ENCODE measurements at places on chromosomes 4 and X. TPM values are rescaled to one million over a fixed set of nuclear protein-coding genes. Genes with fewer than 3 reads are reported as not detected.

GRCh38 chr4:1887052-1887451, 15.9 kb downstream of the NSD2 start:
- H3K4me3 ChIP-seq, result no peak overlapping the region
- H3K36me3 ChIP-seq, result no peaks in the 10 kb centered on the region
- H3K4me1 ChIP-seq, result no peaks in the 10 kb centered on the region

- no peak overlapping the region for H3K27ac ChIP-seq
- DNase-seq, result no peak
- H3K27me3 ChIP-seq, result no peaks in the 10 kb centered on the region
- H3K36me3 ChIP-seq, result no peaks in the 10 kb centered on the region
These were observed 126.2 kb upstream of the ANXA10 start for GRCh38 chr4:167966143-167966542.

Gene PARM1
- 41.7 TPM for total RNA-seq

DNA sequence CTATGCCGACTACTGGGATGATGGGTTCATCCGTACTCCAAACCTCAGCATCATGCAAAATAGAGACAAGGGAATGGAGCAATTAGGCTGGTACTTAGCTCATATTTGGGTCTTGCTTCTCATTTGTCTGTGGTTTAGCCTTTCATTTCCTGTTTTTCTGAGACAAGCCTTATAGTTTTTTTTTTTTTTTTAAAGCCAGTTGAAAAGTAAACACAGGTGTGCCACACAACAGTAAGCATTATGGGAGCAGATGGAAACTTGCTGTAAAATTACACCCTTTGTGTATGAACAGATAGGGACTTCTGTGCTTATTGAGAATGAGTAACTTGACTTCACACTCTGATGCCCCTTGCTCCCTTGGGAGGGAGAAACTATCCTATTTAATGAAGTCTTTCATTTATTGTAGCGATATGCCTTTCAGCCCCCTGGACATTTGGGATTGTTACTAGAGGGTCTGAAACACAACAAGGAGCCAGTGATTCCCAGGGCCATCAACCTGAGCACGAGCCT, 13.7 kb downstream of the RASSF6 start:
- no peak overlapping the region for H3K4me3 ChIP-seq
- H3K36me3 ChIP-seq, result no peaks in the 10 kb centered on the region
- no peaks in the 10 kb centered on the region for H3K4me1 ChIP-seq
- H3K27me3 ChIP-seq, result no peaks in the 10 kb centered on the region
- H3K27ac ChIP-seq, result no peak overlapping the region
- no peak for DNase-seq

Gene POU3F4
- 0.71 TPM for total RNA-seq

Gene MTNR1A
- total RNA-seq, result not detected

- no peak overlapping the region for H3K27ac ChIP-seq
- no peaks in the 10 kb centered on the region for H3K36me3 ChIP-seq
- H3K27me3 ChIP-seq, result no peaks in the 10 kb centered on the region
These were observed 46.8 kb downstream of the UCHL1 start for GRCh38 chr4:41303372-41304118.

GRCh38 chrX:56798339-56798711, 69.3 kb downstream of the NBDY start:
- no peak overlapping the region for H3K27ac ChIP-seq
- H3K27me3 ChIP-seq, result no peaks in the 10 kb centered on the region
- no peaks in the 10 kb centered on the region for H3K36me3 ChIP-seq

Measured in sigmoid colon (tissue), 7 donors.